Activated B cell treated with CpG ODN at 0.5 μM for 24 hours (primary cell): ENCODE measurements at places on chromosomes 12 and 14. TPM values are rescaled to one million over a fixed set of nuclear protein-coding genes. Genes with fewer than 3 reads are reported as not detected.

Gene CBLN3
- 56.0 and 61.1 TPM in 2 replicates for total RNA-seq

GRCh38 chr12:71125515-71125914 is 32.3 kb downstream of the TSPAN8 start:
- no peaks in the 10 kb centered on the region for H3K36me3 ChIP-seq
- H3K4me3 ChIP-seq, result no peak overlapping the region
- H3K27ac ChIP-seq, result no peak overlapping the region
- no peak for DNase-seq
- H3K27me3 ChIP-seq, result no peaks in the 10 kb centered on the region

Gene SETD1B
- total RNA-seq, result 36.0 and 40.3 TPM in 2 replicates

DNA sequence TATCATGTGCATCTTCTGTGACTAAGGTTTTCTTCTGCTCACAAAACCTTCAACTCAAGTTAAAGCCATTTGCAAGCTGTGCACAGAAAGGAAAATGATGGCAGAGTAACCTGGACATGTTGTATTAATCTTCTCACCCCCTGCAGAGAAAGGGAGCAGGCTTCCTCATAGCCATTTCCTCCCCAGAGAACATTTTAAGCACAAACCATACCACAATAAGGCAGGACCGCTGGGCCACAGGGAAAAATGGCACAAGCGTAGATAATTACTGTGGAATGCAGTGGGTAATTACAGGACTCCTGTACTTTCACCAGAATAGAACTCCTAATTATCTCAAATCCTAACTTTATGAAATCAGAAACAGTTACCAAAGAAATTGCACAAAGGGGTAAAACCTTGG is 215.7 kb downstream of the KIF21A start:
- H3K36me3 ChIP-seq, result no peaks in the 10 kb centered on the region
- no peak for DNase-seq
- H3K27me3 ChIP-seq, result no peaks in the 10 kb centered on the region
- H3K4me3 ChIP-seq, result no peak overlapping the region
- no peaks in the 10 kb centered on the region for H3K4me1 ChIP-seq

Gene LRRC43
- not detected in 2 replicates for total RNA-seq

DNA sequence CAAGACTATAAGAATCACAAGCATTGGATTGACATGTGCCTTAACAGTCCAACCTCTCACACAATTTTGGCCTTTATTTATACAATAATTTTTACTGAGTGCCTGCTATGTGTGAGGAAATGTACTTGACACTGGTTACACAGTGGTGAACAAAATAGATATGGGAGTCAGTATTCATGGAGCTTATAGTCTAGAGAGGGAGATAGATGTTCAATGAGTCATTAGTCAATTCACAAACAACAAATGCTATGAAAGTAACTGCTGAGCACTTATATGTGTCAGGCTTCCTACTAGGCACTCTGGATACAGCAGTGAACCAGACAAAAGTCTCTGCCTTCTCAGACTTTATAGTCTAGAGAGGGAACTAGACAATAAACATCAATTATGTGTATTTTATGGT is 3.7 kb downstream of the CFAP54 start:
- DNase-seq, result no peak
- H3K36me3 ChIP-seq, result no peaks in the 10 kb centered on the region
- H3K4me3 ChIP-seq, result no peak overlapping the region
- no peak overlapping the region for H3K27ac ChIP-seq
- no peaks in the 10 kb centered on the region for H3K27me3 ChIP-seq
- H3K4me1 ChIP-seq, result peaks cover 17% of the 10 kb centered on the region

Gene AQP2
- total RNA-seq, result not detected in 2 replicates

Gene GPRC5D
- total RNA-seq, result 0.35 and 0.44 TPM in 2 replicates

GRCh38 chr12:114902665-114903064 is 218.7 kb upstream of the TBX3 start:
- no peak for DNase-seq
- H3K27me3 ChIP-seq, result no peaks in the 10 kb centered on the region
- no peak overlapping the region for H3K27ac ChIP-seq
- no peaks in the 10 kb centered on the region for H3K4me1 ChIP-seq
- H3K36me3 ChIP-seq, result no peaks in the 10 kb centered on the region

GRCh38 chr12:2287151-2287550 is 234.4 kb downstream of the CACNA1C start:
- DNase-seq, result no peak
- no peak overlapping the region for H3K27ac ChIP-seq
- peaks cover 10% of the 10 kb centered on the region for H3K4me1 ChIP-seq
- H3K36me3 ChIP-seq, result no peaks in the 10 kb centered on the region
- peaks cover 24% of the 10 kb centered on the region for H3K27me3 ChIP-seq
